T-cell (primary cell): ENCODE measurements at places on chromosomes 5 and 9.

DNA sequence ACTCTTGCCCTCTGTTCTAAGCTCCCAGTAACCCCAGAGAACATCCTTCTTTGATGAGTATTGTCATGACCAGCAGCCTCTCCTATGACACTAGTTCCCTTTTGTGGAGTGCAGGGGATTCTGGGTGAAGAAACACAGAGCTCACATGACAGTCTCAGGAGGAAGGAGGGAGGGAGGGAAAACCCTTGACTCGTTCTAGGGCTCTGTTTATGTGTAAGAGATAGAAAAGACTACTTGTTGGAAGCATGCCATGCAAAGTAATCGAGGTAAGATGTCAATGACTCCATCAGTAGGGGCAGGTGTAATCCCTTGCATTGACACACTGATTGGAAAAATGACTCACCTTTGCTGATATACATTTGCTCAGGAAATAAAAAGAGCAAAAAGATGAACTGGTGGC is 190.2 kb upstream of the ELL2 start:
- no peaks in the 10 kb centered on the region for H3K27me3 ChIP-seq
- H3K4me1 ChIP-seq: no peaks in the 10 kb centered on the region
- DNase-seq: no peak
- H3K4me3 ChIP-seq: no peak overlapping the region
- no peak overlapping the region for H3K27ac ChIP-seq
- H3K36me3 ChIP-seq: no peaks in the 10 kb centered on the region

DNA sequence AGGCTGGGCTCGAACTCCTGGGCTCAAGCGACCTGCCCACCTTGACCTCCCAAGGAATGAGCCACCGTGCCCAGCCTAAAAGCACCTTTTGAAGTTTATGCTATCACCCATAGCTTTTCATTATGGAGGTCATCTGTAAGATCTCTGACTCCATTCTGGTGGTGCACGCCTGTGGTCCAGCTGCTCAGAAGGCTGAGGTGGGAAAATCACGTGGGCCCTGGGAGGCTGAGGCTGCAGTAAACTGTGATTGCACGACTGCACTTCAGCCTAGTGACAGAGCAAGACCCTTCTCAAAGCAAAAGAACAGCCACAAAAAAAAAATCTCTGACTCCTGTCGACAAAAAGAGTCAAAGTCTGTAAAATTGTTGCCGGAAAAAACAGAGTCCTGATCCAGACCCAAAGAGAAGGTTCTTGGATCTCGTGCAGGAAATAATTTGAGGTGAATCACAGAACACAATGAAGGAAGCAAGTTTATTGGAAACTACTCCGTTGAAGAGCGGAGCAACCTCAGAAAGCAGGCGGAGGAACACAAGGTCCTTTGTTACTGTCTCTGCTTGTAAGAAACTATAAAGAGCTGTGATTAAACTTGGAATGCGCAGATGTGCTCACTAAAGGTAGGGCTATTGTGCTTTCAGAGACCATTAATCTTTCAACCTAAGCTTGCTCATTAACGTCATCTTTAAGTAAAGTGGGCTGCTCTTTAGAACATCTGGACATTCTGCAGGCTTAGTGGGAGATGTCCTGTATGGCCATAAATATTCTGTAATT is 2.0 kb upstream of the HAUS6 start:
- no peak overlapping the region for H3K4me3 ChIP-seq
- DNase-seq: no peak
- peaks cover 12% of the 10 kb centered on the region for H3K4me1 ChIP-seq
- no peak overlapping the region for H3K27ac ChIP-seq

GRCh38 chr9:72013292-72013760 is 47.1 kb downstream of the C9orf57 start:
- no peaks in the 10 kb centered on the region for H3K4me1 ChIP-seq
- H3K4me3 ChIP-seq: no peak overlapping the region
- no peaks in the 10 kb centered on the region for H3K36me3 ChIP-seq
- H3K27me3 ChIP-seq: no peaks in the 10 kb centered on the region

GRCh38 chr5:142597546-142598337 is 88.1 kb downstream of the FGF1 start:
- H3K36me3 ChIP-seq: no peaks in the 10 kb centered on the region
- DNase-seq: no peak
- no peaks in the 10 kb centered on the region for H3K27me3 ChIP-seq
- no peak overlapping the region for H3K27ac ChIP-seq
- no peak overlapping the region for H3K4me3 ChIP-seq

GRCh38 chr5:126335886-126336285 is 87.3 kb upstream of the GRAMD2B start:
- no peak overlapping the region for H3K4me3 ChIP-seq
- no peaks in the 10 kb centered on the region for H3K4me1 ChIP-seq
- H3K27ac ChIP-seq: no peak overlapping the region
- no peaks in the 10 kb centered on the region for H3K36me3 ChIP-seq
- no peak for DNase-seq

DNA sequence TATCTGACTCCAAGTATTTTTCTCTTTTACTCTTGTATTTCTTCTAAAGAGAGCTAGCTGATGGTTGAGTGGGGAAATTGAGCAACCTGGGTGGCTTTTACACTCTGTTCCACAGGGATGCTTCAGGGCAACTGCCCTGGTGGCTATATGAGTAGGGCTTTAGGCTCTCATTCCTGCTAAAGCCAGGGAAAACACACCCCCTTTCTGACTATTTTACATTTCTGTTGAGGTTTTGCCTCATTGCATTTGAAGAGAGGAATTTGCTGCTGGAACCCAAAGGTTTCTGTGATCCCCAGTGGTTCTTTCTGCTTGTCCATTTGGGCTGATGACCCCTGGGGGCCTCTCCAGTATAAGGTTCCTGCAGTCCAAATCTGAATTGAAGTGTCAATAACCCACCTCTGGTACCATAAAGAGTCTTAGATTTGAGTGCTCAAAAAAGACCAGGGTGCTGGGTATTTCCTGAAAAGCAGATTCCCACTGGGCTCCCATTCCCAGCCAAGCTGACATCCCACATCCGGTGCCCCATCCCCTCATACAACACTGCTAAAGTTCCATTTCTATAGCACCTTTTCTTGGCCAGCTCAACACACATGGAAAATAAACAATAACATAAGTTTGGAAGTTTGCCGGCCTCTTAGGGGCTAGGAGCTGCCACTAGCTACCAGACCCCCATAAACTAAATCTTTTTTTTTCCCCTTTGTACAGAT is 59.5 kb downstream of the PAPPA start:
- no peak for DNase-seq
- H3K36me3 ChIP-seq: no peaks in the 10 kb centered on the region
- no peak overlapping the region for H3K27ac ChIP-seq

DNA sequence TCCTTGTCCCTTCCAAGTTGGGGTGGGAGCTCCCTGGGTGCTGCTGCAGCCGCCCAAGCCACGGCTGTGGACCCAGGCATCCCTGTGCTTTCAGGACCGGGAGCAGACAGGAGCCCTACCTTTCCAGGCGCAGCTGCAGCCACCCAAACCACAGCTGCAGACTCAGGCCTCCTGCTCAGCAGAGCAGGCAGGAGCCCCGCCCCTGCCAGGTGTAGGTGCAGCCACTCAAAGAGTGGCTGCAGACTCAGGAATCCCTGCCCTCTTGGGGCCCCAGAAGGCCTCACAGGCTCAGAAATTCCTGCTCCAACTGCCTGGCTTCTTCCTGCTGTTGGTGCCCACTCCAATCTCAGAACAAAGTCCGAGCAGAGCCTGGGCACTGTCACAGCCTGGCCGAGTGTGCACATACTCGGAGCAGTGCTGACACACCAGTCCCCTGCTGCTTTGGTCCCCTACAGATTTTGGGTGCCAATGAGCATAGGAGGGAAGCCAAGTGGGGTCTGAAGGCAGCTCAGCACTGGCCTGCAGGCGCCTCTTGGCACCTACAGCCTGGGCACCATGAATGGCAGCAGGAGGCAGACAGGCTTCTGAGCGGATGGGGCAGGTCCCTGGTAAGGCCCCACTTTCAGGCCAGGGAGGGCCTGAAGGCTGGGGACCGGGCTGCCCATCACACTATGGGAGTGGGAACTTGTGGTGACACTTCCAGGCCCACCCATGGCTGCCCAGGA is 6.0 kb upstream of the TESK1 start:
- no peak overlapping the region for H3K4me3 ChIP-seq
- no peaks in the 10 kb centered on the region for H3K36me3 ChIP-seq
- no peak overlapping the region for H3K27ac ChIP-seq
- no peak for DNase-seq
- no peaks in the 10 kb centered on the region for H3K27me3 ChIP-seq

DNA sequence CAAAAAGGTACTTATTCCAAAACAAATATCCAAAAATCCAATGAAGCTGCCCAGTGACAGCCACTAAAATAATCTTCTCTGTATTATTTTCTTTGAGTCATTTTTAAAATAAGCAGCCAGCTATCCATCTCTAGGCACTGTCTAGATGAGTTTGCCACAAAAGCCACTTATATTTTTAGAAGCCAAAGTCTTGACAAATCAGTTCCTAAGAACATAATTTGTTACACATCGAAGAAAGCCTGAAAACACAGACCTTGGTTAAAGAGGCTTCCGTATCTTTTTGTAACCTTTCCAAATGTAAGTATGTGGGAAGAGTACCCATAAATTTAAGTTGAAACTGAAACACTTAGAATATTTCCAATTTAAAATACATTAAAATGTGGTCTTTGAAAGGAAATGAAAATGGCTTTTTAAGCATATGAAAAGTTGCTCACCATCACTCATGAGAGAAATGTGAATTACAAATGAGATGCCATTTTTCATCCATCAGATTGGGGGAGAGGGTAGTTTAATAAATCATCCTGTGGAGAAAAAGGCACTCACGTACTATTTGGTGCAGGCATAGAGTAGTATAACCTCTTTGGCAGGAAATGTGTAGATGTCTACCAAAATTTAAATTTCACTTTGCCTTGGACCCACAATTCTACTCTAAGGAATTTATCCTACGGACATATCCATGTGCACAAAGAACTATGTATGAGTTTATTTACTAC is 180.4 kb downstream of the MLLT3 start:
- no peak overlapping the region for H3K27ac ChIP-seq
- H3K4me3 ChIP-seq: no peak overlapping the region
- no peak for DNase-seq
- H3K36me3 ChIP-seq: peaks cover 6% of the 10 kb centered on the region
- H3K4me1 ChIP-seq: peaks cover 14% of the 10 kb centered on the region

- no peak overlapping the region for H3K27ac ChIP-seq
- H3K27me3 ChIP-seq: peaks cover 2% of the 10 kb centered on the region
- no peak overlapping the region for H3K4me3 ChIP-seq
Measured at GRCh38 chr5:111863801-111864200, 106.8 kb upstream of the NREP start.

DNA sequence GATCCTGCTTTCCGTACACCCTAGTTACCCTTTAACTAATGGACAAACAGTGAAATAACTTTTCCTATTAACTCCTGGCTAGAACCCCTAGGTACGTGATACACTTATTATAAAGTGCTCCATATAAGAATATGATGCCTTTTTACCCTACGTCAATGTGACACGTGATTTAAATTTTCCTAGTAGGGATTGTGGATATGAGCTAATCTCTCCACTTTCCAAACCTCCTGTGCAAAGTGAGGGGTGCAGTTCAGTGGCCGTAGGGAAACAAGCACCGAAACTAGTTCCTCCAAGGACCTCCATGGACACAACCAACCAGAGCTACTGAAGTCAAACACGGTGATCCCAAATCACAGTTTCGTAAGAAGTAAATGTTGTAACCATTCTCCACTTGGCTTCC is 19.3 kb downstream of the NFIB start:
- H3K27me3 ChIP-seq: peaks cover 2% of the 10 kb centered on the region
- DNase-seq: no peak
- H3K36me3 ChIP-seq: no peaks in the 10 kb centered on the region

DNA sequence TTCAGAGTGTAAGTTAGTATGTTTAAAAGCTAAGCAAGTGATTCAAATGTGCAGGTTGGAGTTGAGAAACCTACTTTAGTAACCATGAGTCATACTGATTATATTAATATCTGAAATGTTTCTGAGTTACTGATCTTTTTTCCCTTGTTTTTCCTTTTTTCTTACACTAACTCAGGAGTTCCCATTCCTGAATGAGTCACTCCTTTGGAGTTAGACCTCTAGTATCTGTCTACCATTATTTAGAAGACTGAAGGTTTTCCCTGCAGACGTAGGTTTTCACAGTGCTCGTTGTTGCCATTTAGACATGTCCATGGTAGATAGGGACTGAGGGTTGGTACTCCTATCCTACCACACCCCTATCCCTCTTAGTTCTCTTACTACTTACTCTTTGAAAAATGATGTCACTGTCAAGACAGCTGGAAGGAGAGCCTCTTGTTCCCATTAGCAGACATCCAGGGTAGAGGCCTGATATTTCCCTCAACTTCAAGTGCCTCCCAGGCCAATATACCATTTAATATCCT is 20.2 kb downstream of the OCLN start:
- no peak overlapping the region for H3K27ac ChIP-seq
- H3K36me3 ChIP-seq: no peaks in the 10 kb centered on the region
- no peak overlapping the region for H3K4me3 ChIP-seq
- no peaks in the 10 kb centered on the region for H3K4me1 ChIP-seq
- no peak for DNase-seq

GRCh38 chr9:90965226-90966030 is 163.8 kb downstream of the SYK start:
- no peaks in the 10 kb centered on the region for H3K27me3 ChIP-seq
- H3K4me3 ChIP-seq: no peak overlapping the region
- no peaks in the 10 kb centered on the region for H3K36me3 ChIP-seq
- DNase-seq: no peak
- no peaks in the 10 kb centered on the region for H3K4me1 ChIP-seq
- H3K27ac ChIP-seq: no peak overlapping the region

GRCh38 chr9:16294133-16294770 is 576.2 kb downstream of the BNC2 start:
- H3K27me3 ChIP-seq: no peaks in the 10 kb centered on the region
- no peak overlapping the region for H3K4me3 ChIP-seq
- no peak overlapping the region for H3K27ac ChIP-seq
- no peaks in the 10 kb centered on the region for H3K36me3 ChIP-seq
- H3K4me1 ChIP-seq: no peaks in the 10 kb centered on the region

GRCh38 chr9:2662496-2662895 is 40.9 kb downstream of the VLDLR start:
- H3K27ac ChIP-seq: no peak overlapping the region
- no peak for DNase-seq
- H3K36me3 ChIP-seq: no peaks in the 10 kb centered on the region
- H3K4me3 ChIP-seq: no peak overlapping the region
- no peaks in the 10 kb centered on the region for H3K27me3 ChIP-seq

- no peaks in the 10 kb centered on the region for H3K36me3 ChIP-seq
- no peak for DNase-seq
- H3K27me3 ChIP-seq: no peaks in the 10 kb centered on the region
- H3K4me1 ChIP-seq: peaks cover 11% of the 10 kb centered on the region
- no peak overlapping the region for H3K4me3 ChIP-seq
- no peak overlapping the region for H3K27ac ChIP-seq
Measured at GRCh38 chr9:91426123-91426745, 2.6 kb upstream of the NFIL3 start.

- H3K4me1 ChIP-seq: no peaks in the 10 kb centered on the region
- H3K27me3 ChIP-seq: no peaks in the 10 kb centered on the region
- no peak overlapping the region for H3K4me3 ChIP-seq
- no peak for DNase-seq
- no peaks in the 10 kb centered on the region for H3K36me3 ChIP-seq
Measured at GRCh38 chr5:17367256-17367840, 130.7 kb upstream of the TAF11L2 start.

GRCh38 chr5:77859306-77859705 is 83.2 kb upstream of the TBCA start:
- no peak overlapping the region for H3K27ac ChIP-seq
- H3K36me3 ChIP-seq: no peaks in the 10 kb centered on the region
- DNase-seq: no peak
- no peak overlapping the region for H3K4me3 ChIP-seq
